ENCODE measurements at places on chromosomes 12 and 14.

DNA sequence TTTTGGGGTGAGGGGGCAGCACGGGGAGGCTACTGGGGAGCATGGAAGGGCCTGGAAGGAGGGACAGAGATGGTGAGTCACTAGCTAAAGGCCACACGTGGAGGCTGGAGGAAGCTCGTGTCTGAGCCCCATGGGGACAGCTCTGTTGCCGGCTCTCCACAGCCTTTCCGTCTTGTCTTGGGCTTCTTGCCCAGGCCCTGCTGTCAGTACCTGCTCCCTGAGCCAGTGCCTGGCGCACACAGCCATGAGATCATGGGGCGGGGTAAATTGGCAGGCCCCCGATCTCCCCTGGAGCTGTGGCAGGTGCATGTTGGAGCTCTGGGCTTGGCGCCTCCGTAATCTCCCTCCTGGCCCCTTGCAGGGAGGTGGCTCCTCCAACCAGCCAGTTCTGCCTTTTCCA, 16.1 kb upstream of the KRT80 start:
- DNase-seq: no peak

- DNase-seq: no peak
Measured at GRCh38 chr12:9948606-9949296, 16.6 kb upstream of the CLEC2A start.

- no peak for DNase-seq
Measured at GRCh38 chr12:47698055-47698454, 7.8 kb downstream of the RPAP3 start.

- DNase-seq: no peak
Measured at GRCh38 chr12:131672941-131673887, 37.7 kb upstream of the SFSWAP start.

DNA sequence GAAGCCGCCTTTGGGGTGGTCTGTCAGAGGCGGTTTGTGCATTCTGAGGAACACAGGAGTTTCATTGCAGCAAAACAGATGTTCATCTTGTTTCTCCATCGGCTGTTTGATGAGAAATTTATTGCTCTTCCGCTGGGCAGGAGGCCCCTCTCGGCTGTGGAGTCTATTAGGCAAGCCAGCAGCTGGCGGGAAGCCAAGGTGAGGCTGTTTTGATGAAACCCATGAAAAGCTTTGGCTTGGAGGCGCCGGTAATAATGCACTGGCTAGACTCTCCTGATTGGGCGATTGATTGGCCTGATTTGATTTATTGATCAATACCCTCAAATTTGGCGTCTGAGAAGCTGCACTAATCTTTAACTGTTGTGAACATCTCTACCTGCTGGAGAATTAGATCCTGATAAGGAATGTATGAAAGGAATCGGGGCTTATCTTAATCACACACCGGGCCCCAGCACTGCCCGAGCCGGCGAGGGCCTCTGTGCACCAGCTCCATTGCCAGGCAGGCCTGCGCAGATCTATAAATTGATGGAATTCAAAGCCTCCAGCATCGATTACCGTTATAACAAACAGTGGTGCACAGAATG, 187.7 kb downstream of the PHETA1 start:
- no peak for DNase-seq

DNA sequence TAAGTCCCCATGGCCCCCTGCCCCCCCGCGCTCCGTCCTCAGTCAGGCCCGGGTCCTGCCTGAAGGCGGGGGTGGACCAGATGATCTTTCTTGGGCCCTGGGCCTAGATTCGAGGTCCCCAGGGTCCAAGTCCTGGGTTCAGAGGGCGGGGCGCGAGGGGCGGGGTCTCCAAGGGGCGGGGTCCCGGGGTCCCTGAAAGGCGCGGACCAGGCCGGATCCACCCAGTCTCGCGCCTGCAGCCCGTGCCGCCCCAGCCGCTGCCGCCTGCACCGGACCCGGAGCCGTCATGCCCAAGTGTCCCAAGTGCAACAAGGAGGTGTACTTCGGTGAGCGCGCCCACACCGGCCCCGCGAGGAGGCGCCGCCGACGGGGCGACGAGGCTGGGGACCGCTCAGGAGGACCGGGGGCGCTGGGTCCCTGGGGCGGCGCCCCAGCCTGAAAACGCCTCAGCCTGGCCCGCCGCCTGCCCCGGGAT, 325 bp downstream of the CRIP1 start:
- no peak for DNase-seq

DNA sequence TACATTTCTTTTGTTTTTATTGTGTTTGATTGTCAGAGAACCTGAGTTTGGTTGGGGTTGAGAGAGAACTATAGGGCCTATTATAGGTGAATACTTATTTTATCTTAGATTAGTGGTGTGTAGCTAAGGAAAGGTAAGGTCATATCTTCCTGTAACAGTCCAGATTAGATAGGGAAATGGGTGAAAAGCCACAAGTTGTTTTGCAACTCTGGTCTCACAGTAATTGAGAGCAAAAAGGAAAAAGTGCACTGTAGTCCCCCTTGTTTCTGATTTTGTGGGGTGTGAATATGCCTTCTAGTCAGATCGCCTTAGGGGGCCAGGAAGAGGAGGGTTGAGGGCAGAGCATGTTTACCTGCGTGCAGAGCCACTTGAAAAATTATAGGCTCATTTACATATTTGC, 8.9 kb downstream of the MSRB3 start:
- no peak for DNase-seq

DNA sequence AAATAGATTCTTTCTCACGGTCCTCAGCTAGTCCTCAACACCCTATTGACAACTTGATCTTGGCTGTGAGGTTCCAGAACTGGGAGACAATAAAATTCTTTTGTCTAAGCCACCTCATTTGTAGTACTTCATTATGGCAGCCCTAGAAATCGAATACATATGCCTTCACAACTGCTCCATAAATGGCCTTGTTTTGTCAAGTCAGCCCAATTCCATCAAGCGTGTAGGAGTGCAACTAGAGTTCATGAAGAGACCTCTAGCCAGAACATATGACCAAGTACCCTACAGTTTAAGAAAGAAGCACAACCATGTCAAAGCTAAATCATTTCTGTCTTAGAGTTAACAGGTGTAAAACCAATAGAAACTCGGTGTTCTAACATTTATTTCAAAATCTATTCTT, 45.0 kb upstream of the PLEKHA5 start:
- DNase-seq: no peak

GRCh38 chr12:90226211-90226610, 517.6 kb upstream of the ATP2B1 start:
- no peak for DNase-seq

DNA sequence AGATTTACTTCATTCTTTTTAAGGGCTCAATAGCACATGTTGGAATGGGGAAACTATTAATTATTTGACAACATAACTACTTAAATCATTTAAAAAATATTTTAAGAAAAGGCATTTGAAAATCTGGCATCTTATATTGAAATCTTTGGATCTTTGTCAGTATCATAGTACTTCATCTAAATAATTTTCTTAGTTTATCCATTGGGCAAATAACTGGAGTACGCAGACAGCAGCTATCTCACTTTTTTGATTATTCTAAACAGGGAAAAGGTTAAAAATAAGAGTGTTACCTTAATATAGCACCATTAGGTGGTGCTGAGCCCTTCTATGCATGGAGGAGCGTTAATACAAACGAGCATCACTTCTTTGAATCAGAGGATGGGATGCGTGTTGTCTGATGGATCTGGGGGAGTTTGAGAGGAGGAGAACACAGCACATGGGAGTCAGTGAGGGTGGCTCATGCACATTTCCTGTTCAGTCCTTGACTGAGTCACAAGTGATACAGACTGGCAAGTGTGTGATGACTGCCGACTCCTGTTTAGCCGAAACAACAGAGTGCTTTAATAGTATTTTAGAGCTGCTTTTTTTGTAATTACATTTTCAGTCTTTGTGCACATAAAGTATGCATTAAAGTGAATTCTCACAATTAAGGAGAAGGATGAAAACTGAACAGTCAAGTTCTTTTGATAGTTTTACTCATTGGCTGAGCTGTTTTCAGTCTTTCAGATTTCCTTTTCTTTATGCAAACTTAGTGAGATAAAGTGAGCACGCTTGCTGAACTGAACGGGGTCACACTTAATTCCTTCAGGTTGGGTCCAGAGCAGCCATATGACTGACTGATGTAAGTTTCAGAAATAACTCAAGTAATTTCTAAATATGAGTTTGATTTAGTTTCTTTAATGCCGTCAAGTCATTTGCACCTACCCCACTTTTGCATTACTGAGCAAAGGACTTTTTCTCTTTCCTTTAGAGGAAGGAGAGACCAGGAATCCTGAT, 92.7 kb downstream of the DIP2B start:
- DNase-seq: no peak

DNA sequence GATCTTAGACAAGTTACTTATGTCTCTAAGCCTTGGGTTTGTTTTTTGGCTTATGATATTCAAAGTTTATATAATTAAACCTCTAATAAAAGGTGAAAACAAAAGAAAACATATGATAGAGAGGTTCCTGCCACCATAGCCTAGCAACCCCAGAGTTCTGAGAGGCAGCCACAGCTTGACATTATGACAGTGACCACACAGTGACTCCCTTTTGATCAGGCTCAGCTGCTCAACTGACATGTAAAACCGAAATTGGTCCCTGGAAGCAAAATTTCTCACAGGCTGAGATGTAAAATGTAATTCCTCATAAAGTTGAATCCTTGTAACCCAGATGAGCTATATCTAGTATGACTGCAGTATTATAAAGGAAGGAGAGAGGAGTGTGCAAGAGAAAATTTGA, 108.5 kb downstream of the GCH1 start:
- DNase-seq: no peak

DNA sequence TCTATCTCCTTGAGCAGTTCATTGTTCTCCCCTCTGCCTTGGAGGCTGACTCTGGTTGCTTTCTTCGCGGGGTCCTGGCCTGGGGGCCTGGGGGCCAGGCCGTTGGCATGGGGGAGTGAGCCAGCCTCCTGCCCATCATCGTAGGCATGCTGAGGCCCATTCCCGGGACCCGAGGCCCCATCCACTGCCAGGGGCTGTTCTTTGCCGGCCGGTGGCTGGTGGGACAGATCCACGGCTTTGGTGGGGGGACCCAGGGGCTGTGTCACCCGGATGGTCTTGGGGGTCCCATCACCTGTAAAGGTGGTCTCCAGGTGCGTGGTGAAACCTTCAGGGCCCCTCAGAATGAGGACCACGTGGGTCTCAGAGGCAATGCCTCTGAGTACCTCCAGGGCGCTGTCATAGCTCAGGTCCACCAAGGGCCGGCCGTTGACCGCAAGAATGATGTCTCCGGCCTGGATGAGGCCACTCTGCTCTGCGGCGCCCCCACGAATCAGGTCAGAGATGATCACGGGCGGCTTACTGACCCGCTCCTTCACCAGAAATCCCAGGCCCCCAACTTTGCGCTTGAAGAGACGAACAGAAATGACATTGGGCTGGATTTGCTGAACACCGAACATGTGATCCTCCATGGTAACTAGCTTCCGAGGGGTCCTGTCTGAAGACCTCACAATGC, 30.8 kb downstream of the NOS1 start:
- no peak for DNase-seq

- DNase-seq: no peak
Measured at GRCh38 chr12:29152223-29152868, 3.3 kb downstream of the FAR2 start.

GRCh38 chr12:69070319-69071090, 137.5 kb upstream of the CPM start:
- DNase-seq: no peak

DNA sequence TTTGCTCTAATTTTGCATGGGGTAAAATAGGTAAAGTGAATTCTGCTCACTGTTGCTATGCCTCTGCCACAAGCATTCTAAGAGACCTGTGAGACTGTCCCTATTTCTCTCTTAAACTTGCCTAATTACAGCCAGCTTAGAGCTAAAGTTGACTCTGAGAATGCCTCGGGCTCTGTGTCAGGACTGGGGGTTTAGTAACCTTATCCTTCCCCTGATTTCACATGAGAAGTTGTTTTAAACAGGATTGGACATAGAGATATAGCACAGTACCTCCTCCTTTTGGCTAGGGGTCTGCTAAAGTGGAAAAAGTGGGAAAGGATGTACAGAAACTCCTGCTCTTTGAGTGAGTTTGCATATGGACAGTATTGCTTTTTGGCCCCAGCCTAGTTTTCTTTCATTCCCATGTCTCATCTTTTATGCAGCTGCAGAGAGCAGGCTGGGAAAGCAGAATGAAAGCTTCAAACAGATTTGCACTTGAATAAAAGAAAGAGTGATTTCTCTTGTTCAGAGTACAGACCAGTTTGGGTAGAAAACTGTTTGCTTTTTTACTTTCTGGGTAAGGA, 122.0 kb downstream of the RAD51B start:
- DNase-seq: no peak

GRCh38 chr14:80387563-80387981, 176.3 kb upstream of the DIO2 start:
- peak; percentile 19 for DNase-seq

- DNase-seq: no peak
Measured at GRCh38 chr12:5780536-5780935, 164.5 kb downstream of the ANO2 start.

GRCh38 chr14:105855893-105856675, 329.7 kb downstream of the TMEM121 start:
- DNase-seq: no peak

- no peak for DNase-seq
Measured at GRCh38 chr14:76268700-76269099, 107.2 kb upstream of the ESRRB start.

DNA sequence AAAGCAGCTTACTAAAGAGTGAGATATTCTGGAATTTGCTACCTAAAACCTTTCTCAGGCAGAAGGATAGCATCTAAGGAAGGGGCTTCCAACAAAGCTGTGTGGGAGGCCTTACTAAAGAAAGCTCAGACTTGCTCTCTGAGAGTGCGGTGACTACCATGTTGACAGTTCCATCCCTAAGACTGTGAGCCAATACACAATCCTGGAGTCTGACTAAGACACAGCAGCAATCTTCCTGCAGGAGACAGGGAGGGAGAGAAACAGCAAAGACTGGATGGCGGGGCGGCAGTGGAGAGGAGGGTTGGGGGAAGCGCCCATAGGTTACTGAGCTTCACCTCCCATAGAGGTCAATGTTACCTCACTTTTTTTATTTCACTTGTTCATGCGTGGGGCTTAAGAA, 70.9 kb downstream of the KITLG start:
- no peak for DNase-seq

DNA sequence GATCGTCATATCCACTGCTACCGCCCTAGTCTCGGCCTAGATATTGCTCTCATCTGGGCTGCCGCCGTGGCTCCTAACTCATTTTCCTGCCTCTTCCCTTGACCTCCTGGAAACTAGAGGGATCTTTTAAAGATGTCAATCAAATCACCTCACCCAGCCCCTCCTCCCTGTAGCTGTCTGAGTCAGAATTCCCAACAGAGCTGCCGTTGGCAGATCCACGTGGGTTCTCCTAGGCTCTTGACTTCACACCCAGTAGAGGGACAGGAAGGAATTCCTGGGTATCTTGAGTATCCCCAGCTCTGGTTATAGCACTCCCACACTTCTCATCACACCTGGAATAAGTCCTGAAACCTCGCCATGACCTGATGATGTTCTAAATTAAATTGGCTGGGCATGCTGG, 11.9 kb downstream of the TGFB3 start:
- DNase-seq: no peak

GRCh38 chr14:50736932-50737419, 68.9 kb upstream of the SAV1 start:
- DNase-seq: no peak
